Panc1 (cell line): ENCODE measurements at places on chromosomes 4 and X. TPM values are rescaled to one million over a fixed set of nuclear protein-coding genes. Genes with fewer than 3 reads are reported as not detected.

The BGN gene
- 2.9 TPM for total RNA-seq

DNA sequence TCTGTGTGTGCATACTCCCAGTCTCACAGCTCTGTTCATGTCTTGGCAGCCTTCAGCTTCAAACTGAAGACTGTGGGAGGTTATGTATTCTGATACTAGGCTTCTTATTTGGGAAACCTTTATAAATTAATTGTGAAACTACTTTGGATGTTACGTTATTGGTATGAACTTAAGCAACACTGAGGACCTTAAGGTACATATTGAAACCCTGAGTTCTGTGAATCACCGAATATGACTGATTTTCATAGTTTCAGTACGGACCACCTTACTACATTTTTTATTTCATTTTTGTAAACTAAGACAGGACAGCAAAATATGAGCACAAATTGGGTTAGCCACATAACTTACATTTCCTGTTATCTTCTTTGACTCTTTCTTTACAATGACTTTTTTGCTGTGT is 498.4 kb downstream of the PDGFC start:
- no peak for DNase-seq
- H3K27me3 ChIP-seq, result no peaks in the 10 kb centered on the region
- H3K4me3 ChIP-seq, result no peak overlapping the region
- no peaks in the 10 kb centered on the region for H3K36me3 ChIP-seq
- H3K27ac ChIP-seq, result no peak overlapping the region

The SPANXC gene
- not detected for total RNA-seq

DNA sequence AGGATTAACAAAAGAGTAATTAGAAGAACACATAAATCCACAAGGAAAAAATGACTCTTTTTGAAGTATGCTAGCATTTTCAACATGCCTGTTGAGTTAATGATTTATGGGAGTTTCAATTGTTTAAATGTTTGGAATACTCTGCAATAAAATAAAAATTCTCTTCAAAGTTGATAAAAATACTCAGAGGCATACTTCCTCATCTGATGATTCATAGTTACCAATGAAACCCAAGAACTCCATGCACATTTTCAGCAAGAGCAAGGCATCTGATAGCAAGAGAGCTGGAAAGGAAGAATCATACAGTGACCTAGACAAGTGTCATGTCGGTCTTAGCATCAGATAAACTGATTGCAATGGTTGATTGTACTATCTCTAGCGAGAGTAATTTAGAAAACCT is 443.7 kb upstream of the ATOH1 start:
- DNase-seq, result no peak
- no peak overlapping the region for H3K27ac ChIP-seq
- H3K4me1 ChIP-seq, result no peaks in the 10 kb centered on the region
- no peak overlapping the region for H3K4me3 ChIP-seq
- no peaks in the 10 kb centered on the region for H3K27me3 ChIP-seq
- no peaks in the 10 kb centered on the region for H3K36me3 ChIP-seq

The MAGEA12 gene
- total RNA-seq, result not detected

- no peaks in the 10 kb centered on the region for H3K36me3 ChIP-seq
- DNase-seq, result no peak
- no peaks in the 10 kb centered on the region for H3K4me1 ChIP-seq
- H3K4me3 ChIP-seq, result no peak overlapping the region
- H3K27ac ChIP-seq, result no peak overlapping the region
- peaks cover 3% of the 10 kb centered on the region; the same call in 1 of the 2 replicates for H3K27me3 ChIP-seq
These were observed 97.3 kb upstream of the HPRT1 start for GRCh38 chrX:134362560-134363089.

- DNase-seq, result no peak
- no peaks in the 10 kb centered on the region for H3K27me3 ChIP-seq
- H3K27ac ChIP-seq, result no peak overlapping the region
- H3K4me3 ChIP-seq, result no peak overlapping the region
These were observed 149.2 kb downstream of the CBR4 start for GRCh38 chr4:168860827-168861226.

- H3K4me3 ChIP-seq, result no peak overlapping the region
- no peaks in the 10 kb centered on the region for H3K4me1 ChIP-seq
- no peaks in the 10 kb centered on the region; the same call in 1 of the 2 replicates for H3K36me3 ChIP-seq
- no peak overlapping the region for H3K27ac ChIP-seq
- no peak for DNase-seq
These were observed 54.8 kb downstream of the BMP3 start for GRCh38 chr4:81085291-81085690.

- H3K36me3 ChIP-seq, result no peaks in the 10 kb centered on the region
- no peak overlapping the region for H3K4me3 ChIP-seq
- H3K4me1 ChIP-seq, result no peaks in the 10 kb centered on the region
- H3K27ac ChIP-seq, result no peak overlapping the region
These were observed 109.3 kb downstream of the HMX1 start for GRCh38 chr4:8762356-8762755.

The NXF2 gene
- not detected for total RNA-seq

DNA sequence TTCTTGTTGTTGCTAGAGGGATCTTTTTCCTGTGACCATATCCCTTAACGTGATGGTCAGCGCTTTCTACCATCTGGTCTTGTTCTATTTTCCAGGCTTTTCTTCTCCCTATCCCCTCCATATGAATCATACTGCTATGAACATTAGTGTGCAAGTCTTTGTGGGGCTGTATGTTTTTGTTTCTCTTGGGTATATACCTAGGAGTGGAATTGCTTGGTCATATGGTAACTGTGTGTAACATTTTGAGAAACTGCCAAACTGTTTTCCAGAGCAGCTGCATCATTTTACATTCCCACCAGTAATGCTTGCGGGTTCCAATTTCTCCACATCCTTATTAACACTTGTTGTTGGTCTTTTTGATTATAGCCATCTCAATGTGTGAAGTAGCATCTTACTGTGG is 121.4 kb downstream of the SPRY1 start:
- H3K4me3 ChIP-seq, result no peak overlapping the region
- no peaks in the 10 kb centered on the region for H3K36me3 ChIP-seq
- peaks cover 8% of the 10 kb centered on the region; the same call in 1 of the 2 replicates for H3K4me1 ChIP-seq
- H3K27me3 ChIP-seq, result no peaks in the 10 kb centered on the region

DNA sequence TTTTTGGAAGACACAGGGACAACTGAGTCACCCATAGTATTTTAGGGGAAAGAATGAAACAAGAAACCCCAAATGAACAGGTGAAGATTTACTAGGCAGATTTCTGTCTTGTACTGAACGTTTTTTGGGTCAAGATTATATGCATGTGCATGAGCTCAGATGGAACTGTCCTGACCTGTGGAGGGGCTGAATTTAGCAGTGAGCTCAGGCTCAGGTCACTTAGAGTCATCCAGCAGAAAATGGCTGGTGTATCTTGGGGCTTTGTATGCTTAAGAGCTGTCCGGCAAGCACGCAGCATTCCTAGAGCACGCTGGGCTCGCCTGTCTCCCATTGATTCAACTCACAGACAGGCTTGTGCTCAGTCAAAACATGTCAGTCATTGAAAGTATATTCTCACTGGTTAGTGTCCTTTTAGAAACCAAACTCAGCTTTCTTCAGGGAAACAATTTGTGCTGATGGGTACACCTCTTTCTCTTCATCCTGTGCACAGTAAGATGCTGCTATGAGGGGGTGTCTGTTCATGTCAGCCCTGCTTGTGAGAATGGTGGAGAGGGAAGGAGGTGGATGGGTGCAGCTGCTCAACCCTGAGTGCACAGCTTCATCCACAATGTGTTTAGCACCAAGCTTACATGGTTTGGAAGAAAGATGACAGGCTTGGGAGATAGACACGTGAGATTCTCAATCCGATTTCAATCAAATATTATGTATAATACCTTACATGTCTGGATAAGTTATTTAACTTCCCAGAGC is 47.5 kb upstream of the PDLIM3 start:
- H3K4me1 ChIP-seq, result no peaks in the 10 kb centered on the region
- H3K4me3 ChIP-seq, result no peak overlapping the region
- no peak for DNase-seq
- no peak overlapping the region for H3K27ac ChIP-seq

- no peaks in the 10 kb centered on the region for H3K4me1 ChIP-seq
- no peaks in the 10 kb centered on the region for H3K36me3 ChIP-seq
- no peak overlapping the region for H3K27ac ChIP-seq
- no peaks in the 10 kb centered on the region for H3K27me3 ChIP-seq
- no peak for DNase-seq
These were observed 8.8 kb upstream of the RASL11B start for GRCh38 chr4:52853351-52853750.

The SOX3 gene
- not detected for total RNA-seq

DNA sequence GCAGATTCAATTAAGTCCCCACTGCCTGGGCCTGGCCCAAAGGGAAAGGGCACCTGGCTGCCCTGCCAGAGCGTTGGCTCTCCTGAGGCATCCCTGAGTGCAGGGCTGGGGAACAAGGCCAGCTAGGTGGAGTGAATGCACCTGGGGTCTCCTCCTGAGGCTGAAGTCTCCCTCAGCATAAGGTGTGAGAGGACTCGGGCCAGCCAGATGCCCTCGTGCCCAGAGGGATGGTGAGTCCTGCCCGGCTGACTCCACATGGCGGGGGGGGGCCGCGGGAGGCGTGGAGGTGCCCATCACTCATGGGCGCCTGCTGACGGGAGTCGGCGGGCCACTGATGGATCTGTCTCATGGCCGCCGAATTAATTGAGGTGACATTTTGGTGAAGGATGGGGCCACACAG is 87.8 kb downstream of the GATB start:
- H3K4me3 ChIP-seq, result no peak overlapping the region
- no peaks in the 10 kb centered on the region for H3K4me1 ChIP-seq
- no peak overlapping the region for H3K27ac ChIP-seq
- H3K27me3 ChIP-seq, result no peaks in the 10 kb centered on the region
- DNase-seq, result no peak

GRCh38 chrX:10884246-10884645 is 226.9 kb upstream of the HCCS start:
- no peak overlapping the region for H3K4me3 ChIP-seq
- no peak overlapping the region for H3K27ac ChIP-seq
- H3K4me1 ChIP-seq, result no peaks in the 10 kb centered on the region
- no peaks in the 10 kb centered on the region for H3K36me3 ChIP-seq
- H3K27me3 ChIP-seq, result no peaks in the 10 kb centered on the region

The PLAC8 gene
- 154 TPM for total RNA-seq

The SERPINA7 gene
- 0.15 TPM for total RNA-seq

DNA sequence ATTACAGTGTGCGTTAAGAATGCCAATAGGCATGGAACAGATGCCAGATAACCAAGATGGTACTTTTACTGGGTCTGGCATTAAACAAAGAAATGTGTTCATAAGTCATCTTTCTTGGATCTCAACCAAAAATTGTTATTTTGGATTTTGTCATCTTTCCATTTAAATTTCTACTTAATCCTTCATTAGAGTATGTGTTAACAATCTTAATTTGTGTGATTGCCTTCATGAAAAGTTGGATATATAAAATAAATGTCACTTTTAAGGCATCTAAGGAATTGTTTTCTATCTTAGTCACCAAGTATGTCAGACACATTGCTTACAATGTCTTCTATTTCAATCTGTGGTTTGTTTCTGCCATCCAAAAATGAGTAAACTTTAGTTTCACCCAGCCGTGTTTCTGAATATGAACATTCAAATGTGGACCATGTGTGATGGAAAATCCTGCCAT is 87.5 kb downstream of the PALLD start:
- H3K27ac ChIP-seq, result no peak overlapping the region
- no peak for DNase-seq

- no peaks in the 10 kb centered on the region for H3K27me3 ChIP-seq
- H3K27ac ChIP-seq, result no peak overlapping the region
- no peak overlapping the region for H3K4me3 ChIP-seq
- no peaks in the 10 kb centered on the region for H3K4me1 ChIP-seq
- H3K36me3 ChIP-seq, result no peaks in the 10 kb centered on the region
These were observed 2144.6 kb upstream of the TENM3 start for GRCh38 chr4:180098586-180098985.

The CXorf66 gene
- total RNA-seq, result not detected

GRCh38 chrX:56758456-56758855 is 29.4 kb downstream of the NBDY start:
- DNase-seq, result no peak
- no peak overlapping the region for H3K4me3 ChIP-seq

DNA sequence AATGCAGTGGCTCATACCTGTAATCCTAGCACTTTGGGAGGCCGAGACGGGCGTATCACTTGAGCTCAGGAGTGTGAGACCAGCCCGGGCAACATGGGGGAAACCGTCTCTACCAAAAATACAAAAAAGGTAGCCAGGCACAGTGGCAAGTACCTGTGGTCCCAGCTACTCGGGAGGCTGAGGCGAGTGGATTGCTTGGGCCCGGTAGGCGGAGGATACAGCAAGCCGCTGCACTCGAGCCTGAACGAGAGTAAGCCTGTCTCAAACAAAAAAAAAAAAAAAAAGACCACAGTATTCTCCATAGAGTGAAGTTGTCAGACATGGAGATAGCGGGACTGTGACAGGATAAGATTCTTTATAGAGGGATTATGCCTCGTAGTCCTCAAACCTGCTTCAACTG is 76.1 kb upstream of the SH3RF1 start:
- no peak for DNase-seq
- no peak overlapping the region for H3K27ac ChIP-seq
- H3K36me3 ChIP-seq, result no peaks in the 10 kb centered on the region
- H3K27me3 ChIP-seq, result no peaks in the 10 kb centered on the region

The IBSP gene
- not detected for total RNA-seq

GRCh38 chr4:148914734-148915133 is 472.5 kb upstream of the NR3C2 start:
- H3K27ac ChIP-seq, result no peak overlapping the region
- no peaks in the 10 kb centered on the region for H3K27me3 ChIP-seq
- no peaks in the 10 kb centered on the region for H3K4me1 ChIP-seq
- no peak overlapping the region for H3K4me3 ChIP-seq
- no peaks in the 10 kb centered on the region for H3K36me3 ChIP-seq
- DNase-seq, result no peak

The CFAP47 gene
- 0.05 TPM for total RNA-seq

- no peaks in the 10 kb centered on the region for H3K4me1 ChIP-seq
- H3K27ac ChIP-seq, result no peak overlapping the region
- no peaks in the 10 kb centered on the region for H3K36me3 ChIP-seq
- H3K27me3 ChIP-seq, result no peaks in the 10 kb centered on the region
- no peak for DNase-seq
- no peak overlapping the region for H3K4me3 ChIP-seq
These were observed 43.1 kb upstream of the NEUROG2 start for GRCh38 chr4:112559053-112559452.

The UVSSA gene
- total RNA-seq, result 23.4 TPM

DNA sequence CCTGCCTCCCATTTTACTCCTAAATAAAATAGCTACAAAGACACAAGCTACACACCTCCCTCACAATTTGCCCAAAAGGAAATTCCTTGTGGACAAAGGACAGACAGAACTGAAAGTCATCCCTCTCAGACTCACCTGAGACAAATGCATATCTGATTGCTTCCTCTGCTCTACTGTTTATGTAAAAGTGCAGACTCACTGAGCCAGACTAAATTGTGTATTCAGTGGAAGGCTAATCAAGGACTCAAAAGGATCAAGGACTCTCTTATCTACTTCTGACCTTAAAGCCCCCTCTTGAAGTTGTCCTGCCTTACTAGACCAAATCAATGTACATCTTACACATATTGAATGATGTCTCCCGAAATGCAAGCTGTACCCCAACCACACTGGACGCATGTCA is 3.9 kb downstream of the PDCL2 start:
- H3K36me3 ChIP-seq, result no peaks in the 10 kb centered on the region
- H3K27ac ChIP-seq, result no peak overlapping the region
- no peak for DNase-seq

- no peak for DNase-seq
- H3K36me3 ChIP-seq, result no peaks in the 10 kb centered on the region
- no peak overlapping the region for H3K4me3 ChIP-seq
- no peaks in the 10 kb centered on the region for H3K27me3 ChIP-seq
- H3K4me1 ChIP-seq, result no peaks in the 10 kb centered on the region
These were observed 10.7 kb upstream of the TRO start for GRCh38 chrX:54909941-54910340.
